ENCODE measurements at places on chromosomes 12 and 14.

DNA sequence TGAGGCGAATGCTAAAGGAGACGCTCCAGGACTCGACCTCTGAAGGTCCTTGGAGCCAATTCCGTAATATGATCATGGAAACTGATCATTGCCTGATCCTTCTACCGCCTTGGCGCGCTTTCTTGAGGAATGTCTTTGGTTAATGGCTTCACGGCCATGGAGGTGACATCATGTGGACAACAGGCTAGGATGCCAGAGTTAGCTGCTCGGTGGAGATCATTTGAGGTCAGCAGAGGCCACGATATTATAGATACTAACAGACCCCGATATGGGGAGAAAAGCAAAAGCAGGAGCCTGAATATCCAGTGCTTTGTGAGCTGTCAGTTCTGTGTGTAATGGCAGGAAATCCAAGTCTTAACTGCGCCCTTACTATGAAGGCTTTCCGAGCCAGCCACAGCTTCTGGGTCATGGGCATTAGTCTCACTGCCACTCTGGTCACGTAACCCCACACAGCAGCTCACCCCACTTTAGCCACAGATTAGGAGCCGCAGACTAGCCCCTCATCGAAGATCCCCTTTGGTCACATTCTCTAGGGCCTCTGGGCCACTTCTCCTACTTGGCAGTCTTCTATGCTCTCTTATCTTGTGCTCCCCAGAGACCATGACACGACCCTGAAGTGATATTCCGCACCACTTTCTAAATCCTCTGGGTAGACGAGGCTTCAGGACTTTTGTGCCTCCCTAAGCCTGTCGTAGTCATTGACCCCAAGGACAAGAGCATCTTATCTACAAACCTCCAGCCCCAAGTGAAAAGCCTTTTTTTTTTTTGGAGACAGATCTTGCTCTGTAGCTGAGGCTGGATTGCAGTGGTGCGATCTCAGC is 724 bp upstream of the CS start:
- H3K27me3 ChIP-seq = no peaks in the 10 kb centered on the region
- peak overlapping the region; percentile 73 for H3K4me3 ChIP-seq
- no peaks in the 10 kb centered on the region for H3K36me3 ChIP-seq
- H3K27ac ChIP-seq = peak overlapping the region; percentile 94

DNA sequence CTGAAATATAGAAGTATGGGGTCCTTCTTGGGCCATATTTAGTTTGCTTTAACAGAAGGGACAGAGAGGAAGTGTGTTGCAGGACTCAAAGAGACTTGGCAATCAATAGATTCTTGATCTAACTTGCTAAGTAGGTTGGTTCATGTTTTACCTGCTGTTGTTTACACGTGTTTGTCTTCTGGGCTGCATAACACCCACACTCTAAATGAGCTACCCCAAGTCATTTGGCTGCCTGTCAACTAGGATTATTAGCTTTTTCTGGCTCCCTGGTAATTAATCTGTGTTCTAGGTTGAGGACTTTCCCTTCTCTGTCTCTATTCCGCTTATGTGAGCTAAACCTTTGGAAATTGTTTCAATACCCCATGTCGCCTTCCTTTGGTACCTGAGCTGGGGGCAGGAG is 10.1 kb upstream of the TBPL2 start:
- DNase-seq = no peak
- no peaks in the 10 kb centered on the region for H3K36me3 ChIP-seq
- H3K4me1 ChIP-seq = no peaks in the 10 kb centered on the region
- no peak overlapping the region for H3K27ac ChIP-seq
- H3K4me3 ChIP-seq = no peak overlapping the region
- no peaks in the 10 kb centered on the region for H3K27me3 ChIP-seq

- H3K36me3 ChIP-seq = peaks cover 9% of the 10 kb centered on the region
- no peak for DNase-seq
- H3K27ac ChIP-seq = peak overlapping the region; percentile 97
- peaks cover 42% of the 10 kb centered on the region for H3K4me1 ChIP-seq
- no peaks in the 10 kb centered on the region for H3K27me3 ChIP-seq
These were observed 1.6 kb downstream of the CCDC88C start for GRCh38 chr14:91415794-91416743.

- no peak overlapping the region for H3K27ac ChIP-seq
- no peak overlapping the region for H3K4me3 ChIP-seq
- H3K36me3 ChIP-seq = no peaks in the 10 kb centered on the region
- no peaks in the 10 kb centered on the region for H3K4me1 ChIP-seq
These were observed 24.2 kb upstream of the RHOJ start for GRCh38 chr14:63180011-63180410.

DNA sequence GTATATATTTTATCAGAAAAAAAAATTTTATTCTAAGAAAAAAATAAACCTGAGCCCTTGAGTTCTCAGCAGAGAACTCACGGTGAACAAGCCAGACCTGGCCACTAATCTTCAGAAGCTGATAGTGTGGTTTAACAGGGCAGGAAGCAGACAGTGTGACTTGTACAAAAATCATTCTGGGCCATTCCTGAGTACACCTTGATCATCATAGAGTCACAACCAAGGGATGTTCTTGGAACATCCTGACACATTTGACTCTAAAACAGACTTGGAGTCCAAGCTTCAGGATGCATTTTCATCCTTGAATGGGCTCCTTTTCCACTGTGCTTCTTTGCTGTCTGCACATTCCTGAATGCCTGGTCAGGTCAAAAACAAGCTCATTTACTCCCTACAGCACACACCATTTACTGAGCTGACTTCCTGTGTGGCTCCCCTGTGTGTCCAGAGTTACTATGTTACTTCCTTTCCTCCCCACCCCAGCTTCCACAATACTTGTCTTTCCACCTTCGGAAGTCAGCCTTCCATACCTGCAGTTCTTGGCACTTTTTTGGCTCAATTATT is 112.0 kb downstream of the ANO6 start:
- H3K27ac ChIP-seq = no peak overlapping the region
- H3K4me3 ChIP-seq = no peak overlapping the region
- no peaks in the 10 kb centered on the region for H3K36me3 ChIP-seq
- H3K4me1 ChIP-seq = no peaks in the 10 kb centered on the region
- H3K27me3 ChIP-seq = no peaks in the 10 kb centered on the region
- no peak for DNase-seq

- no peak overlapping the region for H3K27ac ChIP-seq
- H3K4me3 ChIP-seq = no peak overlapping the region
- H3K36me3 ChIP-seq = peaks cover 22% of the 10 kb centered on the region
- H3K4me1 ChIP-seq = no peaks in the 10 kb centered on the region
- H3K27me3 ChIP-seq = no peaks in the 10 kb centered on the region
- no peak for DNase-seq
These were observed 61.2 kb downstream of the BEGAIN start for GRCh38 chr14:100526057-100526456.

GRCh38 chr12:57726151-57726883 is 12.2 kb downstream of the AGAP2 start:
- peak overlapping the region; percentile 21 for H3K27ac ChIP-seq
- no peaks in the 10 kb centered on the region for H3K27me3 ChIP-seq
- no peaks in the 10 kb centered on the region for H3K4me1 ChIP-seq
- DNase-seq = no peak
- H3K4me3 ChIP-seq = no peak overlapping the region
- peaks cover 57% of the 10 kb centered on the region for H3K36me3 ChIP-seq

- H3K27me3 ChIP-seq = no peaks in the 10 kb centered on the region
- H3K27ac ChIP-seq = no peak overlapping the region
- DNase-seq = no peak
- H3K36me3 ChIP-seq = peaks cover 29% of the 10 kb centered on the region
- H3K4me1 ChIP-seq = no peaks in the 10 kb centered on the region
These were observed 18.3 kb downstream of the DEGS2 start for GRCh38 chr14:100141098-100141497.

DNA sequence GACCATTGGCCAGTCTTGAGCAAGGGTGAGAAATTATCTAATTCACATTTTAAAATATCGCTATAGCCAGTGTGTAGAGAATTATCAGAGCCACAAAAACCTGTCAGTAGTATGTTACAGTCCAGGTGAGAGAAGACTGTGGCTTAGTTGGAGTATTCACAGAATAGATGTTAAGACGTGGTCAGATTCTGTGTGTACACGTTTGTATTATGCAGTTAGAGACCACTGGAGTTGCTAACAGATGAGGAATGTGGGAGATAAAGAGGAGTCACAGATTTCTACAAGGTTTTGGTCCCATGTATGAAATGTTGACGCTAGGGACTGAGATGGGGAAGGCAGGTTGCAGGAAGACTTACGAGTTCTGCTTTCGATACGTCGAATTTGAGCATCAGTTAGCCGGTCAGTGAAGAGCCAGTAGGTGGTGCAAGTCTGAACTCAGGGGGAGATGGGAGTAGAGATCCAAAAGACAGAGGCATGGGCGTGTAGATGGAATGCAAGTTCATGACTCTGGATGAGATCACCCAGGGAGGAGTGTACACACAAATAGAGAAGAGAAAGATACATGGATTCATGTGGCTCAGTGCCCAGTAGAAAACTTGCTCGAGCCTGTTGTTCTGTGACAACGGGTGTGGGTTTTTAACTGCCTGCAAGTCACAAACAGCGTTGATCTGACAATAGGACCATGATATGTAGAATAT is 114.8 kb upstream of the FLRT2 start:
- H3K27me3 ChIP-seq = no peaks in the 10 kb centered on the region
- H3K4me3 ChIP-seq = no peak overlapping the region
- DNase-seq = no peak
- H3K36me3 ChIP-seq = no peaks in the 10 kb centered on the region
- no peaks in the 10 kb centered on the region for H3K4me1 ChIP-seq

- H3K36me3 ChIP-seq = no peaks in the 10 kb centered on the region
- H3K27ac ChIP-seq = peak overlapping the region; percentile 54
- H3K4me3 ChIP-seq = peak overlapping the region; percentile 38
- peak; percentile 26 for DNase-seq
These were observed 146.6 kb upstream of the PLEKHG7 start for GRCh38 chr12:92556141-92556540.

DNA sequence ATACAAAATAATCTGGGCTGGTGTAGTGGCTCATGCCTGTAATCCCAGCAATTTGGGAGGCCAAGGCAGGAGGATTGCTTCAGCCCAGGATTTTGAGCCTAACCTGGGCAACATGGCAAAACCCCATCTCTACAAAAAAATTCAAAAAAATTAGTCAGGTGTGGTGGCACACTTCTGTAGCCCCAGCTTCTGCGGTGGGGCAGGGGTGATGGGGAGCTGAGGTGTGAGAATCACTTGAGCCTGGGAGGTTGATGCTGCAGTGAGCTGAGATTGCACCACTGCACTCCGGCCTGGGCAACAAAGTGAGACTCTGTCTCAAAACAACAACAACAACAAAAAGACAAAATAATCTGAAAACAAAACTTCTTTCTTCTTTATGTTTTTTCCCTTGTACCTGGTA is 66.0 kb downstream of the TC2N start:
- H3K27me3 ChIP-seq = no peaks in the 10 kb centered on the region
- DNase-seq = no peak
- peak overlapping the region; percentile 21 for H3K27ac ChIP-seq
- no peak overlapping the region for H3K4me3 ChIP-seq

Measured in naive thymus-derived CD4-positive, alpha-beta T cell (primary cell).